ENCODE measurements at places on chromosomes 5 and 9. TPM values are rescaled to one million over a fixed set of nuclear protein-coding genes. Genes with fewer than 3 reads are reported as not detected.
A peak's percentile ranks its signal among the peaks of the same experiment; 100 is the strongest.

DNA sequence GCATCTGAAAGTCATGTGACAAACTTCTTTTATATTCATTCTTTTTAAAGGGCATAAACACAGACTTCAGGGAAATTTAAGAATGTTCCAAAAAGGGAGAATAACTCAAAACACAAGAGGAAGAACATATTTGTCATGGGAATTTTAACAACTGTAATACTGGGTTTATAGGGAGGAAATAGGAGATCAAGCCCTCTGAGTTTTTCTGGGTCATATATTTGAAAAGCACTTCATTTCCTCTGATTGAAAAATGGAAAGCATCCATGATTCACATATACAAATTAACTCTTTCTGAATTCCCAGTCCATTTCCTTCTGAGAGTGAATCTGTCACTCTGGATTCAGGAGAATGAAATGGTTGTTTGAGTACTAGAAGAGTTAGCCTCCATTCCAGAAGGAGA lies 26.8 kb downstream of the LURAP1L start:
- DNase-seq, result peak; percentile 8

GRCh38 chr9:28207657-28208056 lies 634.4 kb upstream of the C9orf72 start:
- no peak for DNase-seq

GRCh38 chr9:16043756-16044578 lies 491.1 kb downstream of the CCDC171 start:
- DNase-seq, result no peak

- no peak for DNase-seq
Measured at GRCh38 chr9:14311171-14311949, 2.6 kb downstream of the NFIB start.

- peak; percentile 44 for DNase-seq
Measured at GRCh38 chr5:89988998-89989655, 420.4 kb downstream of the CETN3 start.

- no peak for DNase-seq
Measured at GRCh38 chr9:89466451-89467277, 31.2 kb downstream of the SEMA4D start.

DNA sequence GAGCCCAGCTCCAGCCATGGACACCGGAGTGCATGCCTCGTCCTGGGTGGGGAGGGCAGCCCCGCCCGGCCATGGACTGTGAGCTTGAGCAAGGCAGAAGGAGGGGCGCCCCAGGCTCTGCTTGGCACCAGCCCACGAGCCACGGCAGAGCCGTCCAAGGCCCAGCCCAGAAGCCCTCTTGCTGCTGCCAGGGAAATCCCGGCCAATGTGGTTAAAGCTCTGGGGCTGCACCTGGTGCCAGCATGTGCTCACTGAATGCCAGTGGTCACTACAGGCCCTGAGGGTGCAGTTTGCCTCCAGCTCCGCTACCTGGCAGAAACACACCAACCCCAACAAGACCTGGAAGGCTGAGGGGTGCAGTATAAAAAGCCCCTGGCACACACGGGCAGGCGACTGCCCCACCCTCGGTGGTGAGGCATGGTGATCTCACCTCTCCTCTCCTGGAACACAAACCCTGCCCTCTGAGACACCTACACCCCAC lies 11.8 kb downstream of the BRD3 start:
- DNase-seq, result no peak

- DNase-seq, result no peak
Measured at GRCh38 chr5:31758803-31759425, 120.0 kb downstream of the PDZD2 start.

DNA sequence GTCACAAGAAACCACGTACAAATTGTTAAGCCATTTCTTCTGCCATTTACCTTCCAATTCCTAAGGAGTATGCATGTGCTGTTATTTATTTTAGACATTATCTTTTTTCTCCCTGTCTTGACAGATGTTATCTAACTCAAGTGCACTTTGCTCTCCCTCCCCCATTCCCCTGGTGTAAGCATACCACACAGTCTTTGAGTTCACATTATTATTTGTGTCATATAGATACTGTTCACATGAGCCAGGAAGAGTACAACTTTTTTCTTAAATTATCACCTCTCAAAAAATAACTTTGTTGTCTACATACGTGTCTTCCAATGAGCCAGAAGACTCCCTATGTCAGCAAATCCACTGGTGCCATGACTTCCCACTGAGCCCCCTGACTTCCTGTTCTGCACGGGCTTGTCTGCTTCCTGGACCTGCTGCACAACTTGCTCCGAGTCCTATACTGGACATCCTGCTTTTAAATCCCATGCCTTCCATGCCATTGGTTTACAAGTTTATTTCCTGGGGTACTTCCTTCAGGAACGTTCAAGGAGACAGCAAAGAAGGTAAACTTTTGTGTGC lies 19.9 kb upstream of the FAM120A start:
- DNase-seq, result no peak

DNA sequence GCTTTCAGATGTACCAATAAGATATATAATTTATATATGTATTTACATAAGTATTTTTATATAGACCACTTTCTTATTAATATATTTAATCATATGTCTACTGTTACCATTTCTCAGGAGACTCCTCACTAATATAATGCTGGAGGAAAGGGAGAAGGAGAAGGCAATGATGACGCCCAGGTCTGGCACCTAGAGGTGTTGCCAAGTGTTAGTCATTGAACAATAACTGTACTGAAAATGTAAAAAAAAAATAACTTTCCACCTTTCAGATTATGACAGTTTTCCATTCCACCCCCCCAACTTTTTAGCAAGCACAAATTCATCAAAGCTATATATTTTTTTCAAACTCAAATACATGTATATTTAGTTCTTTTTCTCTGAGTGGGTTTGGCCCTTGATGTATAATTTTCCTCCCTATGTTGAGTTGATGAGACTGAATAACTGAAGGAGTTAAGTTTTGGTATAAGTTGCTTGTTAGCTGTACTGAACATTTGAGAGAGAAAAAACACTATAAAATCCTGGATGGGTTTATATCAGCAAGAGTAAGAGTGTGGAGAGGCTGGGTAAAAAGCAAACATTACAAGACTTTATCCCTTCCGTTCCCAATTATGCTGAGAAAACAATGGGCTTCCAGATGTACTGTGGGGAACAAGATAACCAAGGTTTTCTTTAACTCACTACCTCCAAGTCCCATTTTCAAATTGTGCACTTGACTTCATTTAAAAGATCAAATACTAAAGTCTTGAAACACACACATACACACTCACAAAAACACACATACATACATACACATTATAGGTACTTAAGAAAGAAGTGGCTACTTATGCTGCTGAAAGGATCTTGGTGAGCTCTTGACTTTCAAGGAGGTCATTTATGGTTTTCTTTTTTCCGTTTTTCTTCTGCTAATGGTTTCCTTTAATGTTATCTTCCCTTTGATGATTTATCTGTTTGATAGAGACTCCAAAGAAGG lies 142.8 kb upstream of the IFNE start:
- DNase-seq, result no peak

GRCh38 chr9:89036383-89036782 lies 45.1 kb downstream of the S1PR3 start:
- DNase-seq, result no peak

GRCh38 chr5:93054424-93055163 lies 526.4 kb downstream of the NR2F1-AS1 start:
- DNase-seq, result no peak

DNA sequence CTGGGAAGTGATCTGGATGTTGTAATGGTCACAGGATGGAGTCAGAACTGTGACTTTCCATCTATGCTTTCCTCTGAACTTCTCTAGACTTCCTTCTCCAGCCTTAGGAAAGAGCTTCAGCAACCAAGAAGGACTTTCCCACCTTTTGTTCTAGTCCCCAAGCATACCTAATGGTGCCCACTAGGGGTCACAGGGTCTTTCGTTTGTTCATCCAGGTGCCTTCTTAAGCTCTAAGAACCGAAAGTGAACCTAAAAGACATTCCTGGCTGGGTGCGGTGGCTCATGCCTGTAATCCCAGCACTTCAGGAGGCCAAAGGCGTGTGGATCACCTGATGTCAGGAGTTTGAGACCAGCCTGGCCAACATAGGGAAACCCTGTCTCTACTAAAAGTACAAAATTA lies 1.8 kb upstream of the WNT8A start:
- DNase-seq, result no peak

DNA sequence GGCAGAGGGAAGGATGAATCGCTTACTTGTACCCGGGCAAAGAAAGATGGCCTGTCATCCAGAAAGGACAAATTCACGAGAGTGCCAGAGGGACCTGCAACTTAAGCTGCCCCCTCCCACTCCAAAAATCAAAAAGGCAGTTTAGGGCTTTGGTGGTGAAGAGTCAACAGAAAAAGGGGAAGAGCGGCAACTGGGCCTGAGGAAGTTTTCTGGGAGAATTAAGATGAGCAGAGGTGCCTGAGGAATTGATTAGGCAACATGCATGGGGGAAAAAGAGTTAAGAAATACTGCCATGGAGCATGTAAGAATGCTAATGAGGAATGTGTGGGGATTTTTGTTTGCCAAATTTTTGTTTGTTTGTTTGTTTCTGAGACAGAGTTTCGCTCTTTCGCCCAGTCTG lies 1.8 kb upstream of the ACTL7B start:
- no peak for DNase-seq

DNA sequence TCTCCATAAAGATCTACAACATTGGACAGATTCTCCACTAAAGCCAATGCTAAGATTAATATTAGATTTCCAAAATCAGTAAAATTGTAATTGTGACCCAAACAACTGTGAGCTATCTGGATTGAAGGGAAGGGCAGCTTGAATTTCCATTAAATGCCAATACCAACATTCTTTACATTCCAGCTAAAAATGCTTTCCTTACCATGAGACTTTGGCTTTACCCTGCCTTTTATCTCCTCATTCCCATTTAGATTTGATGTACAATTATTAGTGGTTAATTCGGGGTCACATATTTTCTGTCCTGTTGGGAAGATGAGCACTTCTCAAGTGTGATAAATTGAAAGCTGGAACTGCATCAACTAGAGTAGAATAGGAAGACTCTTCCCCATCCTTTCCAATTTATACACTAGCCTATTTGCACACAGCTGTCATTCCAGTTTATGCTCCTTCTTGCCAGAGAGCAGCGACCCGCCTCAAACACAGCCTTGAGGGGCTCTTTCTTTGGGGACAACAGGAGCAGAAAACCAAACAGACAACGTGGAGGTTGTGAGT lies 33.1 kb upstream of the MYOT start:
- DNase-seq, result no peak

DNA sequence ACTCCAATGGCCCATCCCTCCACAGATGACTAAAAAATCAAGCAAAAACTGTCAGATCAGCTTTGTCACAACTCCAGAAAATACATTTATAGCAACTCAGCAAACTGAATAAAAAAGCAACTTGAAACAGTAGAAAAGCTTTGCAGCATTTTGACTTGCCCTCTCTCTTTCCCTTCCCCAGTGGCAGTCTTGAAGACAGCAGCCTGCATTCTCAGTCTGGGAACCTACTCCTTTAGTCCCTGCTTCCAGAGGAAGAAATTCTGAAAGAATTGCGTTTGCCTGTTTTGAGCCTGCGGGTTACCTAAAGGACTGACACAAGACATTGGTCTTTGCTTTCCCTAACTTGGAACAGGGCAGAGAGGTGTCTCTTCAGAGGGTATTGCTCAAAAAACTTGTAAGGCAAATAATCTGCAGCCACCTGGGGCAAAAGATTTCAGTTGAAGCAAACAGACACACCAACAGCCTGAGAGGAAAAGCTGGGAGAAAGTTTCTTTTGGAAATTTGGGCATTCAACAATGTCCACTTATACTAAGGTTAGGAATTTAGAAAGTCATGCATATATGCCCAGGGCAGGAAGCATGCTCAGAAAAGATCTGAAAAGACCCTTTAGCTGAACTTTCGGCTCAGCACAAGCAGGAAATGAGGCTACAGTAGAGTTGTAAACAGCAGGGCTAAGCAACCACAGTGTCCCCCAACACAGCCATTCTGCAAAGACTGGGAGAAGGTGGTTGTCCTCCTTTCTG lies 15.2 kb upstream of the SLC35D2 start:
- no peak for DNase-seq

GRCh38 chr9:97924386-97924785 lies 2.1 kb upstream of the TRMO start:
- DNase-seq, result no peak

- no peak for DNase-seq
Measured at GRCh38 chr5:150601491-150602345, 38.7 kb upstream of the SYNPO start.

DNA sequence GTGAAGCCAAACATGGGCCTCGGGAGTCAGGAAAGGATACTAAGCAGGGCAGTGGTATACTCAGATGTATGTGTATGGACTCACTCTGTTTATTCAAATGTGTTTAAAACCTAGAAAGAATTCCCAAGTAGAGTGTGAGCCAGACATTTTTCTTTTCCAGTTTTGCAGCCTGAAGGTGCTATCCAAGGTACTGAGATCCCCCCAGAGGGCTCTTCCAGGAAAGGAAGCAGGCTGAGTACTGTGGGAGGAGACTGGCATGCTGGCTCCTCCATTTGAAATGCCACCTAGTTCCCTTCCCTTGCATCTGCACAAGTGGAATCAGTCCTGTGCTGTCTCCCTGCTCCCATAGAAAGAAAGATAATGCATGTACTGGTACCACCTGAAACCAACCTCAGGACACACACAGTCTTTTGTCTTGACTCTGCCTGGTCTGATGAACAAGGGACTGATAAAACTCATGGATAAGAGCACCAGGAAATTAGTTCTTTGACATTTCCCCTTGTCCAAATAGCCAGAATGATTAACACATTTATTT lies 85.9 kb downstream of the HRH2 start:
- DNase-seq, result no peak

GRCh38 chr5:11407556-11408145 lies 496.6 kb downstream of the CTNND2 start:
- no peak for DNase-seq

DNA sequence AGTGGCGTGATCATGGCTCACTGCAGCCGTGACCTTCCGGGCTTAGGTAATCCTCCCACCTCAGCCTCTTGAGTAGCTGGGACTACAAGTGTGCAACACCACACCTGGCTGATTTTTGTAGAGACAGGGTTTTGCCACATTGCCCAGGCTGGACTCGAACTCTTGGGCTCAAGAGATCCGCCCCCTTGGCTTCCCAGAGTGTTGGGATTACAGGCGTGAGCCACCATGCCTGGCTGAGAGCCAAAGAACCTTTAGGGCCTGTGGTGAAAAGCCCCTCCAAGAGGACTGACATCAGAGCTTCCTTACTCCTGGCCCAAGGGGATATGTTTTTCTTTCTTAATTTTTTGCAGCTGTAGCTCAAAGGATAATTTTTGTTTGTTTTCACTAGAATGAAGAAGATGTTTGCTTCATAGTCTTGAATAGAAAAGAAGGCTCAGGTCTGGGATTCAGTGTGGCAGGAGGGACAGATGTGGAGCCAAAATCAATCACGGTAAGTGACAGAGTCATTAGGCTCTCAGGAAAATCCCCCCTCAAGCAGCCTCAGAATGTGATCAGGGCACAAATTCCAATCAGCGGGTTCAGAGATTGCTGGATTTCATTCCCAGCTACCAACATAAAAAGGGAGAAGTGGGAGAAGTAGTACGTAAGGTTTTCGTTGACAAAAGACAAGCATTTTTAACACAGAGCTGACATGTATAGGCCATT lies 77.1 kb downstream of the GOLPH3 start:
- no peak for DNase-seq

GRCh38 chr5:168172760-168173223 lies 118.7 kb upstream of the WWC1 start:
- no peak for DNase-seq

UBE2R2 gene
- 19.9 TPM for total RNA-seq

FGD3 gene
- 5.9 TPM for total RNA-seq

DPYSL3 gene
- 71.4 TPM for total RNA-seq

CDH6 gene
- total RNA-seq, result 6.9 TPM

STING1 gene
- total RNA-seq, result 16.6 TPM

SNX30 gene
- 13.3 TPM for total RNA-seq

FAM221B gene
- total RNA-seq, result not detected

ANKRD18A gene
- total RNA-seq, result 2.8 TPM

SYK gene
- total RNA-seq, result 10.2 TPM

PTCD2 gene
- total RNA-seq, result 7.2 TPM

FRRS1L gene
- total RNA-seq, result 1.5 TPM
